ENCODE measurements at places on chromosomes 16 and 17. TPM values are rescaled to one million over a fixed set of nuclear protein-coding genes. Genes with fewer than 3 reads are reported as not detected.
A peak's percentile ranks its signal among the peaks of the same experiment; 100 is the strongest.

DNA sequence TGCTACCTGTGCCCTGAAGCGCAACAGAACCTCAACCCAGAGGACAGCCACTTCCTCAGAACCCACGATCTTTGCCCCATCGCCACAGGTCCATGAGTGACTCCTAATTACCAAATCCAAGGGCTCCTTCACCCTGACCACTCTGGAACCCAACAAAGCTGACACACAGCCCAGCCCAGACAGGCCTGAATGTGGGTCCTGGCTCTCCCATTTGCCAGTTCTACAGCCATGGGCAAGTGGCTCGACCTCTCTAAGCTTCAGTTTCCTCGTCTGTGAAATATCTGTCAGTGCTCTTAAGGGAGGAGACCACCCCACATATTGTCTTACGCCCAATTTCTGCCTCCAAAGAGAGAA is 18.0 kb upstream of the ENDOV start:
- H3K36me3 ChIP-seq, result peaks cover 36% of the 10 kb centered on the region
- DNase-seq, result no peak
- no peaks in the 10 kb centered on the region for H3K27me3 ChIP-seq
- peaks cover 31% of the 10 kb centered on the region for H3K4me1 ChIP-seq
- no peak overlapping the region for H3K27ac ChIP-seq

GRCh38 chr17:11589716-11590115 is 8.6 kb upstream of the DNAH9 start:
- H3K27me3 ChIP-seq, result peaks cover 18% of the 10 kb centered on the region
- no peaks in the 10 kb centered on the region for H3K36me3 ChIP-seq
- H3K27ac ChIP-seq, result no peak overlapping the region
- no peak for DNase-seq

DNA sequence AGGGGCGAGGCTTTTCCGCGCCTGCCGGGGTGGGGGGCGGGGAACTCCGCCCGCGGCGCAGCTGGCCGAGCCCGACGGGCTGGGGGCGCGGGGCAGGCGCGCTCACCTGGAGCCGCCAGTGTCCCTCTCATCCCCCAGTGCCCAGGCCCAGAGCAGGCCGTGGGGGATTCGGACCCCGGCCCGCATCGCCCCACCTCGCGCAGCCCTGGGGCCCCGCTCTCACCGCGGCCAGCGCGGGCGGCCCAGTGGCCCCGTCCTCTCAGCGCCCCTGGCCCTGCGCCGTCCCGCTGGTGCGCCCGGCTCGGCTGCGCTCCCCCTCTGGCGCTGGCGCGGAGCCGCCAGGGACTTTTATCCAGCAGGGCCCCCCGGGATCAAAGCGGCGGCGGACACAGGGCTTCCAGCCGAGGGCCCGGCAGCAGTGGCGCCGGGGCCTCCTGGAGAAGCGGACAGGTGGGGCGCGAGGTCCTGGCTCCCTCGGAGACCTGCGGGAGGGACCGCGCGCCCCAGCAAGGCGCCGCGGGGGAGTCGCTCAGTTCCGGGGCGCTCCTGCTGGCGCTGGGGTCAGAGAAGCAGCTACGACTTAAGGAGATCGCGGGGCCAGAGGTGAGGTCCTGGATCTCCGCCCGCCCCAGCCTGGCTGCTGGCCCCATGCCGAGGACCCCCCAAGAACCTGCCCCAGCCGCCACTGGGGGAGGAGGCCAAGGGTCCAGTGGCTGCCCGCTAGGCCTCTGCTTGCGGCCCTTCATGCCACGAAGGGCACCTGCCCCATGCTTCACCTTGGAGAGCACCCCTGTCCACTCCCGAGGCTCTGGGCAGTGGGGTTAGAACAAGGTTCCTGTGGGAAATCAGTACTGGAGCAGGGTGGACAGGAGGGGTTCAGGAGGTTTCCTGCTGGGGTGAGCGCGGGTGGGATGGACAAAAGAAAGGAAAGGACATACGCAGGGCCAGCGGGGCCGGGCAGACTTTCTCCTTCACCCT is 823 bp upstream of the NOTUM start:
- H3K4me3 ChIP-seq, result peak overlapping the region; percentile 14
- H3K27me3 ChIP-seq, result peaks cover 98% of the 10 kb centered on the region
- H3K36me3 ChIP-seq, result no peaks in the 10 kb centered on the region
- no peak for DNase-seq
- no peak overlapping the region for H3K27ac ChIP-seq

DNA sequence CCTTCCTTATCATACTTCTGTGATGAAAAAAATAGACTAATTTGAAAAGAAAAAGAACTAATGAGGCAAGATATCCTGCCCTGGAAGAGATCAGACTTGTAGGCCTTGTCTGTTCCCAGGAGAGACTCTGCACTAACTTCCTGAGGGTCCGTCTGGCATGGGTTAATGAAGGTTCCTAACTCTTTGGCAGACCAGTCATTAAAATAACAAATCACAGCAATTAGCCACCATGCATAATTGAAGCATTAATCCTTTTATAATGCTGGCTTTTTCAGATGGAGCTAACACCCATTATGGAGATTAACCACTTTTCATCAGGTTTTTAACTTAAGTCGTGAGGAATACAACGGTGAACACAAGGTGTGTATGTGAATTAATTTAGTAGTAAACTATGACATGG is 10.4 kb upstream of the KRT10 start:
- no peak overlapping the region for H3K4me3 ChIP-seq
- peaks cover 29% of the 10 kb centered on the region for H3K4me1 ChIP-seq
- H3K27ac ChIP-seq, result peak overlapping the region; percentile 43
- no peaks in the 10 kb centered on the region for H3K27me3 ChIP-seq

DNA sequence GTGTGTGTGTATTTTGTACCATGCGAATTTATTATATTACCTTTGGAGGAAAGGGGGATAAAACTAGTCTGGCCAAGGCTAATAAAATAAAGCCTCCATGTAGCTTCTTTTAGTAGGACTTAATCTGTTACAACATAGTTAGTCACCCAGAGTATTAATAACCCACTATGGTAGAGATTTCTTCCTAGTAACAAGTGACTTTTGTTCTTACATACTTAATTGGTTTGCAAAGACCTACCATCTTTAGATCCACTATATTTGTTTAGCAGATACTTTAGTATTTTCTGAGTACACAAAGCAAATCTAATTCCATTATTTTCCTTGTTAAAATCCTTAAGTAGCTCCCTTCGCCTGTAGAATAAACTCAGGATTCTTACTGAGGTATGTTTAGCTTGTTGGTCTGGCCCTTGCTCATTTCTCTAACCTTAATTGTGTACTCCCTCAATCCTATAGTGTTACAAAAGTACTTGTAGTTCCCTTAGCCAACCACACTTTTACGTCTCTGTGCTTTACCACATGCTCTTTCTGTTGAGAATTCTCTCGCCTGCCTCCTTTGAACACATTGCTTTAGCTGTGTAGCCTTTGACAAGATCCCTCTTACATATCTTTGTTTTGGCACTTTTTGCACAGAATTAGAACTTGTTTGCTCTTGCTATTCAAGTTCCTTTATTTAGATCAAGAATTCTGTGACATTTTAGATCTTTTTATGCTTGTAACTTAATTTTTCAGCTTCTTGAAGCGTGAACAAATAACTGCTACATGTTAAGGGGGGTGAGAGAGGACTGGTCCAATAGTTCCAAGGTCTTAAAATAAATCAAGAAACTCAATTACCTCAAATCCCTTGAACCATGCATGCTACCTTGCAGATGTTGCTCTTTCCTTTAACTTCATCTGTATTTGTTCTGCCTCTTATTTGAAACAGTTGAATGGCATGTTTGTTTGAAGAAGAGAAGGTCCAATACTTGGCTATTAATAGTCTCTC is 23.8 kb downstream of the CLTC start:
- peaks cover 25% of the 10 kb centered on the region for H3K36me3 ChIP-seq
- peaks cover 88% of the 10 kb centered on the region for H3K4me1 ChIP-seq
- DNase-seq, result no peak
- peak overlapping the region; percentile 2 for H3K27ac ChIP-seq
- H3K4me3 ChIP-seq, result no peak overlapping the region

- no peak for DNase-seq
- H3K4me3 ChIP-seq, result no peak overlapping the region
- no peaks in the 10 kb centered on the region for H3K4me1 ChIP-seq
- peaks cover 6% of the 10 kb centered on the region for H3K36me3 ChIP-seq
These were observed 108.0 kb downstream of the VPS53 start for GRCh38 chr17:606508-607250.

GRCh38 chr17:5678171-5678570 is 93.9 kb upstream of the NLRP1 start:
- no peak overlapping the region for H3K4me3 ChIP-seq
- H3K4me1 ChIP-seq, result no peaks in the 10 kb centered on the region
- no peak overlapping the region for H3K27ac ChIP-seq
- H3K36me3 ChIP-seq, result no peaks in the 10 kb centered on the region

GRCh38 chr16:58324792-58325191 is 30.0 kb upstream of the PRSS54 start:
- H3K4me3 ChIP-seq, result no peak overlapping the region
- H3K27ac ChIP-seq, result no peak overlapping the region
- no peak for DNase-seq
- H3K27me3 ChIP-seq, result no peaks in the 10 kb centered on the region

DNA sequence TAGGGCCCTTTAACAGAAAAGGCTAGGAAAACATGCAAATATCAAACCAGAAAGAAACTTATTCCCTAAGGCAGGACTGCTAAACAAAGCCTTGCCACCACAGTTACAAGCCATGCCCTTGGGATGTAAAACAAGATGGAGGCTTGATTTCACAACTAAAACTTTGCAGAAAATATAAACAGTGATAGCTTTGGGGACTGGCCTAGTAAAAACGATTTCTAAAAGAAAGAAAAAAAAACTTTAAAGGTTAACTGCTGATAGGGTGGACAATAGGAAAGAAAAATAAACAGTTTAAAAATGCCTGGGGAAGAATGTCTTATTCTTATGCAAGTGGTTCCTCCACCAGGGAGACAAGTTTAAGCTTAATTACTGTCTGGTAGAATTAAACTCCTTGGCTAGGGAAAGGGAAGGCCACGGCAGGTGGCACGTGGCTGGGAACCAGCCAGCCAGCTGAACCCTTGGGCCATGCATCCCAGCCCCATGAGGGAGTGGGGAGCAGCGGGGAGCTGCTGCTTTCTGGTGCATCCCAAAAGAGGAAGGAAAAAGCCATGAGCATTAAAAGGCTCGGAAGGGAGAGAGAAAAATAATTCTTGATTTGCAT is 10.7 kb upstream of the TMC5 start:
- peaks cover 77% of the 10 kb centered on the region for H3K27me3 ChIP-seq
- H3K4me1 ChIP-seq, result peaks cover 11% of the 10 kb centered on the region
- H3K4me3 ChIP-seq, result no peak overlapping the region
- no peak overlapping the region for H3K27ac ChIP-seq
- no peaks in the 10 kb centered on the region for H3K36me3 ChIP-seq

GRCh38 chr17:41784207-41784744 is 2.2 kb downstream of the JUP start:
- H3K4me1 ChIP-seq, result peaks cover 77% of the 10 kb centered on the region
- peak; percentile 67 for DNase-seq

GRCh38 chr16:48384520-48385252 is 527 bp downstream of the SIAH1 start:
- H3K27me3 ChIP-seq, result no peaks in the 10 kb centered on the region
- H3K4me3 ChIP-seq, result peak overlapping the region; percentile 93
- peak overlapping the region; percentile 97 for H3K27ac ChIP-seq
- H3K4me1 ChIP-seq, result peaks cover 55% of the 10 kb centered on the region
- DNase-seq, result peak; percentile 71

- no peaks in the 10 kb centered on the region for H3K36me3 ChIP-seq
- no peak within 1 kb of the TSS for H3K27ac ChIP-seq
- H3K4me3 ChIP-seq, result peak within 1 kb of the TSS; percentile 69
- peaks cover 13% of the 10 kb centered on the region for H3K4me1 ChIP-seq
- DNase-seq, result peak; percentile 90
- H3K27me3 ChIP-seq, result peaks cover 44% of the 10 kb centered on the region
These were observed at the start of gene TEKT3 for GRCh38 chr17:15341385-15341849. TEKT3 (minus strand) TSS chr17:15341597; CDS start chr17:15331585, 10,012 bp downstream.

- H3K27ac ChIP-seq, result no peak overlapping the region
- no peaks in the 10 kb centered on the region for H3K27me3 ChIP-seq
- H3K4me1 ChIP-seq, result no peaks in the 10 kb centered on the region
- H3K36me3 ChIP-seq, result no peaks in the 10 kb centered on the region
- no peak for DNase-seq
These were observed 331.4 kb downstream of the PMP22 start for GRCh38 chr17:14933676-14934075.

GRCh38 chr16:50368410-50369132 is at the start of gene BRD7:
BRD7 (minus strand) TSS chr16:50368988; CDS start chr16:50368774, 214 bp downstream.
- peaks cover 60% of the 10 kb centered on the region for H3K4me1 ChIP-seq
- peak; percentile 65 for DNase-seq

- peaks cover 39% of the 10 kb centered on the region for H3K27me3 ChIP-seq
- no peak overlapping the region for H3K27ac ChIP-seq
- no peak for DNase-seq
- H3K4me1 ChIP-seq, result no peaks in the 10 kb centered on the region
These were observed 544.8 kb upstream of the EEF2KMT start for GRCh38 chr16:5642436-5642835.

DNA sequence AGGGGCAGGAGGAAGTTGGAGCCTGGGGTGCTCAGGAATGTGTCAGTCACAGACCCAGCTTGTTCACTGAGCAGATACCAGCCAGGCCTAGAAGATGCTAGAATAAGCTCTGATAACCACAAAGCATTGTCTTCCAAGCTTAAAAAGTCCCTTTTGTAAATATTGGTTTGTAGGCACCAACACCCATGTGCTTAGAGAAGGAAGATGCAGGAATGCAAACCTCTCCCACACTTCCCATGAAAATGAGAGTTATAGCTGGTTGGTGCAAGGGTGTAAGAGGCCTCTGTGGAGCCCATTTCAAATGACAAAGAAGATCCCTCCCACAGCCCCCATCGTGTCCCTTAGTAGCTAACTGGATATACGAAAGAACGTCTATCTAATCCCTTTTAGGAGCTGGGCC is 210.3 kb downstream of the C16orf78 start:
- H3K4me3 ChIP-seq, result no peak overlapping the region
- no peak overlapping the region for H3K27ac ChIP-seq

GRCh38 chr17:34850023-34850422 is 111.2 kb downstream of the CCT6B start:
- no peak for DNase-seq
- no peaks in the 10 kb centered on the region for H3K36me3 ChIP-seq
- H3K4me1 ChIP-seq, result peaks cover 8% of the 10 kb centered on the region
- no peaks in the 10 kb centered on the region for H3K27me3 ChIP-seq
- H3K4me3 ChIP-seq, result no peak overlapping the region

GRCh38 chr17:36934692-36935630 is 2.3 kb upstream of the LHX1 start:
- no peak for DNase-seq
- H3K4me1 ChIP-seq, result peaks cover 83% of the 10 kb centered on the region
- peaks cover 100% of the 10 kb centered on the region for H3K27me3 ChIP-seq

- peaks cover 16% of the 10 kb centered on the region for H3K27me3 ChIP-seq
- no peak overlapping the region for H3K4me3 ChIP-seq
- no peaks in the 10 kb centered on the region for H3K4me1 ChIP-seq
- DNase-seq, result no peak
These were observed 161.8 kb upstream of the NOG start for GRCh38 chr17:56431736-56432135.

The FDXR gene
- total RNA-seq, result 5.7 TPM

The ZNRF1 gene
- 22.3 TPM for total RNA-seq

The CDRT15 gene
- not detected for total RNA-seq

The FZD2 gene
- 4.0 TPM for total RNA-seq

The VPS25 gene
- total RNA-seq, result 37.5 TPM

The SLC2A4 gene
- total RNA-seq, result 146 TPM

The LGALS3BP gene
- 585 TPM for total RNA-seq

The TVP23A gene
- total RNA-seq, result 0.22 TPM

The SPEM3 gene
- total RNA-seq, result not detected

The NRN1L gene
- total RNA-seq, result 0.49 TPM

The MYCBPAP gene
- total RNA-seq, result 0.82 TPM

The AATF gene
- total RNA-seq, result 24.2 TPM
